ENCODE measurements at places on chromosomes 4 and X.

DNA sequence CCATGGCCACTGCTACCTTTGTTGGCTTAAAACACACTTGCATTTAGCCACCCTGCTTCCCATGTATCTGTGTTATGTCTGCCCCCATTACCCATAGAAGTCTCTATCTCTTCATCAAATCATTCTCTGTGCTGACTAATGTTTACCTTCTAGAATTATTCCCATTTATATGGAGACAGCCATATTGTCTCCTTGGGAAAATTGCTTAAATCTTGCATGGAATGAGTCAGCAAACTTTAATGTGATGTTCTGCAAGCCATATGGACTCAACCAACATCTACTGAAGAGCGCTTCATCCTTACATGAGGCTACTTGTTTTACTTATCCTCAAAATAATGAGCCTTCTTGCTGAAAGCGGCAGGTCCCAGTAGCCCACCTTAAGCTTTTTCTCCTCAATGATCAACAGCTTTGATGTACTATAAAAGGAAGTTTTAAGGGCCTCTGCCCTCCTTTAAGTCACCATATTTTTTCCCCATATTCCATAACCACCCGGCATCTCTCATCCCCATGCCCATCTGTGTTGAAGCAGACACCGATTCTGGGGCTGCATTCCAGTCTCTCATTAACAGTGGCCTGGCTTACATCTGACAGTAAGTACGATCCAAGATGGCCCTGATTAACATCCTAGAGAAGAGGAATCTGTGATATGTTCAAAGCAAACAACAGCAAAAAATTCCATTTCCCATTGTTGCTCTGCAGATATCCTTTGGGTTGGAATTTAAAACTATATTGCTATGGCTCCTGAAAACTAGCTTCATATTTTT, 130.4 kb downstream of the ARHGAP6 start:
- no peak for DNase-seq

DNA sequence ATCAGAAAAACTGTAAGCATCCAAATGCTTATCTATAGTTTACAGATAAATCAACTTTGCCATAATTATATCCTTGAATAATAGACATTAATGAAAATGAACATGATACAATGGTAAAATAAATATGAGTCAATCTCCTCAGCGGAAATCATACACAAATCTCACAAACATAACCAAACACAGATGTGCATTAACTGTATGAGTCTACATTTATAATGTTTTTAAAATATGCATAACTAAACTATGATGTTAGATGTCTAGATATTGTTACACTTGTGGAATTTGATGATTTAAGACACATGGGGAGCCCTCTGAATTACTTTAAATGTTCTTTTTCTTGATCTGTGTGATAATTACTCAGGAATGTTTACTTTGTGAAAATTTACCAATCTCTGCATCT, 951.2 kb downstream of the TECRL start:
- DNase-seq = no peak

GRCh38 chr4:86679441-86679840, 85.3 kb downstream of the PTPN13 start:
- no peak for DNase-seq

DNA sequence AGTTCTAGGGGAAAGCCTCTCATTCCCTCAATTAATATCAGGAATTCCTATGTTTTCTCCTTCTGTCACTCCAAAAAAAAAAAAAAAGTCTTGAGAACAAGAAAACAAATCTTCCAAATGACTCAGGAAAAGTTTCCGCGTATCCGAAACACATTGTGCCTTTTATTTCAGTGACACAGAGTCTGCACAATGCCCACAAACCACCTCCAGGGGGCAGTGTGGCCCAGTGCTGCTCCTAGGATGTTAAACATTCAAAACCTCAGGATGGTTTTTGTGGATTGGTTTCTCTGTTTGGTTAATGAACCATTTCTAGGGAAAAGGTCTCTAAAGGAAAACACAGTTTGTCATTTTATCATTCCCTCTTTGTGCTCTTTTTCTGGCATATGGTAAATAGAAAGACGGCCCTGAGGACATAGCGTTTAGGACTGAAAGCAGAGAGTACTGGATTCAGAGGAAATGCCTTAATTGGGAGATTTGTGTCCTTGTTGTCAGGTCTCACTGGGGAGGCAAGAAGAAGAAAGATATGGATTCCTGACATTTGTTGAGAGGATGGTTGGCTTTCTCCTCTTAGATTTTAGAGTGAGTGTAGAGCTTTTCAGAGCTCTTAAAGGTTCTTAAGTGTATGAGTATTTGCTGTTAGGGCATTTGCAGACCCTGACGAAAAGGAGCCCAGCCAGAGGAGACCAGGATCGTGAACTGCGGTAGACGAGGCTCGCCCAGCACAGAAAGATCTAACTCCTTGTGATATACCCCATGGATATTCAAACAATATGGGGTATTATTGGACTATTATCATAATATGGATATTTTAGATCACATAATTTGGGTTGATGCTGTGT, 65.7 kb upstream of the MAP9 start:
- DNase-seq = peak; percentile 36

DNA sequence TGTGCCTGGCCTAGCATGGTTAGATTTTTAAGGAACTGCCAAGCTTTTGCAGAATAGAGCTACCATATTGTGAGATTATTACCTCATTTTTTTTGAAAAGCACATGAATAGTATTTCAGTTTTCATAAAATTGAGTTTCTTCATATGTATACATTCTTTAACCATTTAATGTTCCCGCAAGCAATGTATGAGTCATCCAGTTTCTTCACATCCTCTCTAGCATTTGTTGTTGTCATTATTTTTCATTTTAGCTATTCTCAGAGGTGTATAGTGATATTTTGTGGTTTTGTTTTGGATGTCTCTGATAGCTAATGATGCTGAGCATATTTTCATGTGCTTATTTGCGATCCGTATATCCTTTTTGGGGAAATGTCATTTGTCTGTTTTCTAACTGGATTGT, 74.9 kb downstream of the GLUD2 start:
- DNase-seq = no peak

Data from brain pericyte (primary cell).